ENCODE measurements at places on chromosomes 12 and 14. TPM values are rescaled to one million over a fixed set of nuclear protein-coding genes. Genes with fewer than 3 reads are reported as not detected.

- DNase-seq: no peak
These were observed 261.5 kb downstream of the SUDS3 start for GRCh38 chr12:118637767-118638370.

The KLRC4 gene
- not detected for total RNA-seq

GRCh38 chr12:131132118-131132892, 178.6 kb downstream of the ADGRD1 start:
- DNase-seq: no peak

The WDR89 gene
- total RNA-seq: 15.1 TPM

GRCh38 chr14:87944987-87945604, 47.9 kb downstream of the GALC start:
- peak; percentile 57 for DNase-seq

- no peak for DNase-seq
These were observed 155.0 kb upstream of the TMEM132C start for GRCh38 chr12:128111951-128112350.

The KRAS gene
- 27.1 TPM for total RNA-seq

DNA sequence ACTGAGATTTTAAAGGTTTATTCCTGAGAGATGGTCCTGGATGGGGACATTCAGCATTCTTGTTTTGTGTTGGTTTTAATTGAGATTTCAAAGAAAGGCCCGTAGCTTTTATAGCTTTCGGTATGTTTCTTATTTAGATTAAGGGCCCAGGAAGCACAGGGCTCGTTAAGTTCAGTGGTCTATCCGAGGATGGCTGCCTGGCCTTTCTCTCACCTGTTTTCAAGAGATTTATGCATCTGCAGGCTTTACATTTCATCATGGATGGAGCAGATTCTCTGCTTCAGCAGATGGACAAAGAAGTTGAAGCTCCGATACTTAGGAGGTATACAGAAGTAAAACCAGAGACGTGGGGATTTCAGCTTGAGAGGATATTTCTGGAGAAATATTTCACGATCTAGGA, 16.0 kb downstream of the FZD10 start:
- no peak for DNase-seq

- DNase-seq: no peak
These were observed 26.3 kb downstream of the SLC15A4 start for GRCh38 chr12:128797119-128798118.

- peak; percentile 54 for DNase-seq
These were observed 15.0 kb downstream of the MDM1 start for GRCh38 chr12:68317047-68317667.

DNA sequence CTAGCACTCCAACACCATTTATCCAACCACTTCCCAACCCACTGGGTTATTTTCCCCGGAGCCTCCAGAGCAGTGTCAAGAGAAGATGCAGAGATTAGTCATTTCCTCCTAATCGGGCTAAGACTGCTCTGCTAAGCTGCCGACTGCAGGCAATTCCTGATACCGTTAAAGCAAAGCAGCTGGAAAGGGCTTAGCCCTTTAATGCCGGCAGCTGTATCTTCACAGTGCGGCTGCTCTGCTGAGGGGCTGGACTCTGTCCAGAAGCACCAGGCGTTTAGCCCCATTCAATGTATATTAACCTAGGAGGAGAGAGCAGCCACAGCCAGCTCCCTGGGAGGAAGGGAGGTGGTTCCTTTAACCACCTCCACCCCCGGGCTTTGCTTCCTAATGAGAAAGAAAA, 11.1 kb downstream of the AQP6 start:
- DNase-seq: peak; percentile 72

DNA sequence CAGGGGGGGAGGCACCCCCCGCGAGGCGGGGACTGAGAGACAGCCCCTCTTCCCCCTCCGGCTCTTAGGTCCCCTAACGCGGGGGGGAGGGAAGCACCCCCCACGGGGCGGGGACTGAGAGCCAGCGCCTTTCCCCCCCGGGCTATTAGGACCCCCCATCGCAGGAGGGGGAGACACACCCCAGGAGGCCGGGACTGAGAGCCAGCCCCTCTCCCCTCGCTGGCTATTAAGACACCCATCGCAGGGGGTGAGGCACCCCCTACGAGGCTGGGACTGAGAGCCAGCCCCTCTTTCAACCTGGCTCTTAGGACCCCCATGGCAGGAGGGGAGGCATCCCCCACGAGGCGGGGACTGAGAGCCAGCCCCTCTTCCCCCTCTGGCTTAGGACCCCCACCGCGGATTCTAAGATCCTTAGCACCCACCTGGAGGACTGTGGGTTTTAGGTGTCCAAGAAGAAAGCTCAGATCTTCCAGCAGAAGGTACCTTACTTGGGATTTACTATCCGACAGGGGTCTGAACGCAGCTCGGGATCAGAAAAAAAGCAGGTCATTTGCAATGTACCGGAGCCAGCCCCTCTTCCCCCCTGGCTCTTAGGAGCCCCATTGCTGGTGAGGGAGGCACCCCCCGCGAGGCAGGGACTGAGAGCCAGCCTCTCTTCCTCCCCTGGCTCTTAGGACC, 197.8 kb upstream of the PZP start:
- DNase-seq: no peak

The LRIG3 gene
- total RNA-seq: 30.6 TPM

DNA sequence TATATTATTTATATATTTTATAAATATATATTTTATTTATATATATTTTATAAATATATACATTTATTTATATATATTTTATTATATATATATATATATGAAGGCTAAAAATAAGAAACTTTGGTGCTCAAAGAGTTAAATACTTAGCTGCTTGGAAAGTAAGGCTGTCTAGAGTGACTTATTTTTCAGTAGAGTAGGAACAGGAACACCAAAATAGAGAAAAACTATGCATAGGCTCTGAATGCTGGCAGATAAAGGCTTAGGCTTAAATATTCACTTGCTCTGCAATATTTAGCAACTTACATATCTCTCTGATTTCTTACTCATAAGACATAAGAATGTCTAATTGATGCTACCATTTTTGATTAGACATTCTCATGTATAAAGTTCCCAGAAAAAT, 991.2 kb downstream of the VRK1 start:
- DNase-seq: no peak

All from bronchial epithelial cell (primary cell).